ENCODE measurements at places on chromosomes 13 and 19.

- DNase-seq = no peak
These were observed 90.4 kb upstream of the PEG3 start for GRCh38 chr19:56930647-56931535.

DNA sequence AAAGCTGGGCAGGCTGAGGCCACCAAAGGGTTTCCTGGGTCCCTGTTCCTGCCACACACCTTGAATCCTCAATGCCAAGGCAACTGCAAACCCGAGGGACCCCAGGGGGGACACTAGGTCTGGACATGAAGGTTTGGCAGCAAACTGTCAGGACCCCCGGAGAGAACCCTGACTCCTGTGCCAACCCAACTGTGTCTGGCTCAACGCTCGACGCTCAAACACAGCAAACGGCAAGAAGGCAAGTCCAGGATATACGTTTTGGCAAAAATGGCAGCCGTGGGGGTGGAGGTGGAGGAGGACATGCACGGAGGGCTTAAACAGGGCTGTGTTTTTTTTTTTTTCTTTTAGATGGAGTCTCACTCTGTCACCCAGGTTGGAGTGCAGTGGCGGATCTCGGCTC, 73.0 kb downstream of the GADD45B start:
- DNase-seq = no peak

- no peak for DNase-seq
These were observed 12.3 kb upstream of the MISP start for GRCh38 chr19:738509-739128.

DNA sequence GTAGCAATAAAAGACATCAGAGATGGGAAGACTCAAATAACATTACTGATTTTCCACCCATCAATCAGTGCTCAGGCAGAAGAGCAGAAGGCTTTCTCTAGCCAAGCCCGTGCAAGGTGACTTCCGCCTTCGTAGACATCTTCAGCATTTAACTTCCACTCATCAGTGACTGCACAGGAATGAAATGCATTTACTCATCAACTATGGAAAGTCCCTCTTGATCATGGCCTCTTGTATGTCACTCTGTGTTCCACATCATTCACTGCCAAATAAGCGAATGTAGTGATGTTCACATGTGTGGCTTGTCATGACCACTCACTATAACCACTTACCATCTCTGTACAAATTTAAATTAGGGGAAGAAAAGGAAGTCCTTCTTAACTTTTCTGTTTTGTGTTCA, 49.4 kb downstream of the SACS start:
- DNase-seq = no peak

DNA sequence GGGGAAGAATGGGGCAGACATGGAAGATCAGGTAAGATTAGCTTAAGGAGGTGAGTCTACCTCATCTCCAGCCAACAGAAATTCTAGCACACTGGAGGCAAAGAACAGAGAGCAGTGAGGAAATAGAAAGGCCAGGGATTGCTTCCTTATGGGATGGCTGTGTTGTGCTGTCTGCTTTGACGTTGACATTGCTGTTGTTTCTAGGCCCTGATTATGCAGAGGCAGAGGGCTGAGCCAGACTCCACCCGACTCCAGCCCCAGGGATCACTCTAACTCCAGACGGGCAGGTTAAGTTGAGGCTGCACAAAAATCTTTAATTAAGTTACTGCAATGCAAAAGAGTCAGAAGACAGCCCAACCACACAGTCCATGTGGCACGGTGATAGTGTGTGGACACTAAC, 24.1 kb downstream of the CRYL1 start:
- no peak for DNase-seq

DNA sequence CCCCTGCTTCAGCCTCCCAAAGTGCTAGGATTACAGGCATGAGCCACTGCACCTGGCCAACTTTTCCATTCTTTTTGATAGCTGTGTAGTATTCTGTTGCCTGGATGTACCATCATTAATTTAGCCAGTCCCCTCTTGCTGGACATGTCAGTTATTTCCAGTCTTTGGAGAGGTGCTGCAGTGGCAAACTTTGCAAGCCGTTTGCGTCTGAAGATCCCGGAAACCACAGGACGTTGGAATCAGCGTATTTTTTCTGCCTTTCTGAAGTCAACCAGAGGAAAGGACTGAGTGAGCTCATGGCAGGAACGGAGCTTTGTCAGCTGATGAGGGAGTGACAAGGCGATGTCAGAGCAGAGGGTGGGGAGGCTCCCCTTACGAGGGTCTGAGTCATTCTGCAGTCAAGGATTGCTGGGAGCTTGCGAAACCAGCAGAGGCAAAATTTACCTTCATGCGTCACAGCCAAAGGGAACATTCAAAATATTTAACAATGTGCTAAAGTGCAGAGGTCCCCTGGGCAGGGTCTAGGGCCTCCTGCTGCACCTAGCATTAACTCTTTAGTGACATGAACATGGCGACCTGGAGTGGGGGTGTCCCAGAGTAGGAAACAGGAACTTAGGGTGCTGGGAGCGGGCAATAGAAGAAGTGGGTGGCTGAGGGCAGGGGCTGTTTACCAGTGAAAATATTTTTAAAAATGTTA, 5.6 kb downstream of the C5AR1 start:
- no peak for DNase-seq

DNA sequence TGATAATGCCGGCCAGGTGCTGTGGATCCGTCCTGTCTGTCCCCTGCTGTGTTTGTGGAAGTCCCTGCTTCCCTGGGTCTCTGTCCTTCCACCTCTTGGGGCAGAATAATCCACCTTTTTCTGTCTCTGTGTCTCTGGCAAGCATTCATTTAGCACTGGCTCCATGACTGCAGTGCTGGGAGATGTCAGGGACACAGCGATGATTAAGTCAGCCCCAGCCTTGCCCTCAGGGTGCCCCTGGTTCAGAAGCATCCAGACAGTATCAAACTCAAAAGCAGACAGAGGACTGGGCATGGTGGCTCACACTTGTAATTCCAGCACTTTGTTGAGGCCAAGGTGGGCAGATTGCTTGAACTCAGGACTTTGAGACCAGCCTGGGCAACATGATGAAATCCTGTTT, 1.5 kb downstream of the HIPK4 start:
- DNase-seq = no peak

DNA sequence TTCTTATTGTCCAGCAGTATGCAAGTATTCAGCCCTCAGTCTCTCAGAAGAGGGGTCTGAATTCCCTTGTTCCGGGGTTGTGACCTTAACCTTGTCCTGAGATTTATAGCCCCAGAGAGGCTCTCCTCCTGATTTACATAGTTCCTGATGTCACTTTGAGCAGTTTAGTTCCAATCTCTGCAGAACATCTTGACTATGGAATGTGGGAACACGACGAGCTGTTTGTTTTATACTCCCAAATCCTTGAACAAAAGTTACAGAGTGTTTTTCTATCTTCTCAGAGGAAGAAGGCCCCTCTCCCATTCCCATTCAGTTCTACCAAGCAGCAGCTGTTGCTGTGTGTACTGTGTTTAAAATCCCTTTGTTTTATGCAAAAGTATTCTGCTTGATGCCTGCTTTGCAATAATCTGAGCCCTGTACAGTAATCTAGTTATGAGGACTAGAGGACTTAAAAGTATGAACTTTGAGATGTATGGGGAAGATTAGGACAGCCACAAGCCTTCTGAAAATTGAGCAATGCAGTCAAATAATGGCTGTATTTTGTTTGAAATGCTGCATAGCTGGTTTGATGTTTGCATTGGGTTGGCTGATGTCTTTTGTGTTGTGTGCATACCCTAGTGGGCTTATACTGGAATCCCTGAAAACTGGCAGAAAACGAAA, 74.7 kb downstream of the KL start:
- no peak for DNase-seq

GRCh38 chr13:69243366-69243765, 864.3 kb upstream of the ATXN8OS start:
- DNase-seq = no peak

DNA sequence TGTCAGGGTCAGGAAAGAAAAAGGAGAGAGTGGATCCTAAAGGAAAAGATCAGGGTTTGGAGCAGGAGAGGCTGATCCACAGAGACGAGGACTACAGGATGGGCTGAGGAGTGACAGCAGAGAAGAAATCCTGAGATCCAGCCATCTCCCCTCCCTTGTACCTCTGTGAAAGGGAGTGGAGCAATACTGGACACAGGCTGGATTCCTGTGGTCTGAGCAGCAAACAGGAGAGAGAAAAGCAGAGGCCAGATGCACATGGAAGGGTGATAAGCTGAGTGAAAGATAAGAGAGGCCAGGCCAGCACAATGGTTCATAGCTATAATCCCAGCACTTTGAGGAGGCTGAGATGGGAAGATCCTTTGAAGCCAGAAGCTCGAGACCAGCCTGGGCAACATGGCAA, 472.1 kb upstream of the TSHZ3 start:
- DNase-seq = no peak

DNA sequence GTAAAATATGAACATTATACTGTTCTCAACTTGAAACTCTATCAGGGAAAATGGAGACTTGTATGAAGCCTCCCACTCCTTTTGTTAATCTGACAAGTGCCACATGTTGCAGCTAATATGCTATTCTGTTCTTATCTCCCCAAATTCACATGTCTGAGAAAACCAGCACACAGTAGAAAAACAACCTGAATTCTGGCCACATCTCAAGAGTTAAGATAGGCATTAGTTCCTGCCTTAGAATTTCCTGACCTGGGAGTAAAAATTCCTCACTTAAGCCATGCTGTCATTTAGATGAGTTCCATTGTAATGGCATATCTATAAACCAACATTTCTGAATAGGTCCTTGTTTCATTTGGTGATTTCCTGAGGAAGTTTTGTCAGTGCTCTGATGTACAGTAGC, 1098.5 kb downstream of the EFNB2 start:
- DNase-seq = no peak

- no peak for DNase-seq
These were observed 27.2 kb downstream of the PBX4 start for GRCh38 chr19:19591133-19591825.

DNA sequence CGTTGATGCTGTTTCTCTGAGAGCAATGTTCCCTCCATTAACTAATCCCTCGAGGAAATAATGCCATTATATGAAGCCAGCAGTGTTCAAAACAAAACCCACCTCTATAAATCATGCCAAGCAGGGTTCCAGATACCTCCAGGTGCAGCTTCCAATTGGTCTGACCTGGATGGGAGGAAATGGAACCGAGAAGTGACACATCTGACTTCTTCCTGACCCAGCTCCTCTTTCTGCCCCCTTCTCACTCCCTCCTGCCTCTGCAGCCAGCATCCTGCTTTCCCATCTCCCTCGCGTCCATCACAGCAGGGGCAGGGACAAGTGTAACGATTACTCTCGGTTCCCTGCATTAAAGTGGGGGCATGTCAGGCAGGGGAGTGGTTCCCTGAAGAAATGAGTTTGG, 37.5 kb downstream of the HSPH1 start:
- DNase-seq = no peak

DNA sequence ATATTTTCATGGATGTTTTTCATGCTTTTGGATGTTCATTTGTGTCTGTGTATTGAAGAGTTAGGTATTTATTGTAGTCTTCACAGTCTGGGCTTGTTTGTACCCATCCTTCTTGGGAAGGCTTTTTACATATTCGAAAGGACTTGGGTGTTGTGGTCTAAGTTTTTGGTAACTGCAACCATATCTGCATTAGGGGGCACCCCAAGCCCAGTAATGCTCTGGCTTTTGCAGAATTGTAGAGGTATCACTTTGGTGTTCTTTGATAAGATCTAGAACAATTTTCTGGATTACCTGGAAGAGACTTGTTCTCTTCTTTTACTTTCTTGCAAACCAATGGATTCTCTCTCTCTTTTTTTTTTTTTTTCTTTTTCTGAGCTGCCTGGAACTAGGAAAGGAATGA, 581.3 kb downstream of the DACH1 start:
- no peak for DNase-seq

GRCh38 chr19:45769821-45770191, 754 bp upstream of the SIX5 start:
- DNase-seq = no peak

DNA sequence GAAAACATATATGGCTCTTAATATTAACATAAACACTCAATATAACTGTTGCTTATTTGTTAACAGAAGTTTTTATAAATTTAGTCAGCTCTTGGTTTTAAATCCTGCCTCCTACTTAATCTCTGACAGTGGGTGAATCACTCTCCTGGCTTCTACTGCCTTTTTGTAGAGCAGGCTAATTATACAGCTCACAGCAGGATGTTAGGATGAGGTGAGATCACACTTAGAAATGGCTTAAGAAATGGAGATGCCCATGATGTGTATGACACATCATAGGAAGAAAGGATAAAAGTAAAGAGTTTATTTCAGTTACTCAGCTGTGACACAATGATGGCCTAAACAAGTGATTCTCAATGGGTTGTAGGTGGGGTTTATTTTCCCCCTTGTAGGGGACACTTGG, 345.6 kb downstream of the SPRY2 start:
- no peak for DNase-seq

GRCh38 chr13:30366088-30366487, 56.2 kb upstream of the UBE2L5 start:
- no peak for DNase-seq

DNA sequence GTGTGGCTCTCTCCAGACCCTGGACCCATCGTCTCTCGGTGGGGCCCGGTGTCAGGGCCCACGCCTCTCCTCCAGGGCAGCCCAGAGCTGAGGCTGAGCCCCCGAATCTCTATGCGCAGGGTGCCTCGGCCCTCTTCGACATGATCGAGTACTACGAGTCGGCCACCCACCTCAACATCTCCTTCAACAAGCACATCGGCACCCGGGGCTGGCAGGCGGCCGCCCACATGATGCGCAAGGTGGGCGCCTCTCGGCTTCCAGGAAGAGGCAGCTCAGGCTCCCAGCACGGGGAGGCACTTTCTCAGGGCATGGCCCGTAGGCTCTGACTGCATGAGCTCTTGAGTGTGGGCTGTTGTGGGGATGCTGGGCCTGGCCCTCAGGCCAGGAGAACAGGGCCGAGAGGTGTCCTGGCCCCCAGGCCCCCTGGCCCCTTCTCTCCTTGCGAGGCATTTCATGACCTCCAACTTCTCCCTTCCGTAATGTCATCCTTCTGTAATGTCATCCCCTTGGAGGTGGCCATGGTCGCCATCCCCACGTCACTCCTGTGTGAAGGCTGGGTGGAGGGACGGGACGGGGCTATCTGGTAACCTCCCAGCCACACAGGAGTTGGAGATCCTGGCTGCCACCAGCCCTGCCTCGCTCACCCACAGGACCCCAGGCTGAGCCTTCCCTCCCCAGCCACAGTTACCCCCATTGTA, 19.4 kb downstream of the NKPD1 start:
- no peak for DNase-seq

DNA sequence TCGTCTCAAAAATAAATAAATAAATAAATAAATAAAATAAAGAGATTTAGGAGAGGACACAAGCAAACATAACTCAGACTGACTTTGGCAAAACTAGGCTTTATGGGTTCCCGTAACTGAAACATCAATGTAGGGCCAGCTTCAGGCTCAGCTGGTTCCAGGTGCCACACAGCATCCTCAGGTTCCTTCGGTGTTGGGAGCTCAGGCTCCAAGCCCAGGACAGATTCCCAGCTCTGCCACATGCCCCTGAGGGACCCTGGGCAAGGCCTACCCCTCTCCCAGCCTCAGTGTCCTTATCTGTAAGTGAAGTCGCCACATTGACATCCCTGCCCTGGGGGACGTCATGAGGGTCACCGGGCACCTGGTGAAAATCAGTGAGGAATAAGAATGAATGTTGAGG, 18.7 kb downstream of the MISP start:
- DNase-seq = no peak

- no peak for DNase-seq
These were observed 232.0 kb upstream of the PCDH9 start for GRCh38 chr13:67462098-67462497.

All from left forelimb (tissue), 1 donor.